ENCODE measurements at places on chromosomes 11 and 22.
A peak's percentile ranks its signal among the peaks of the same experiment; 100 is the strongest.

DNA sequence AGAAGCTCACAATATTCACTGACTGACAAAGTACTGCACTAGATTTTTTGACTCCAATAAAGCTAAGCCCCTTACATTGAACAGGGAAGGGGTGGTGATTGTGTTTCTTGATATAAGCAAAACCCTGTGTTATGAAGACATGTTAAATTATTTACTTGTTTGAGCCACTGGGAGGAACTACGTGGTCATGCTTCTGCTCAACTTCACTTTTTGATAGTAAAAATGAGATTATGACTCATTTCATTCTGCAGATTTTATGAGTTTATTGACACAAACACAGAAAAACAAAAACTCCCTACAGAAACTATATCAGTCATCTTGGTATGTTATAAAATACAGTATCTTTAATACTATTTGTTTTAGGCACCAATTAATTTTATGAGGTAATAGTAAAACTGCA is 124.7 kb downstream of the CADM1 start:
- DNase-seq: no peak

DNA sequence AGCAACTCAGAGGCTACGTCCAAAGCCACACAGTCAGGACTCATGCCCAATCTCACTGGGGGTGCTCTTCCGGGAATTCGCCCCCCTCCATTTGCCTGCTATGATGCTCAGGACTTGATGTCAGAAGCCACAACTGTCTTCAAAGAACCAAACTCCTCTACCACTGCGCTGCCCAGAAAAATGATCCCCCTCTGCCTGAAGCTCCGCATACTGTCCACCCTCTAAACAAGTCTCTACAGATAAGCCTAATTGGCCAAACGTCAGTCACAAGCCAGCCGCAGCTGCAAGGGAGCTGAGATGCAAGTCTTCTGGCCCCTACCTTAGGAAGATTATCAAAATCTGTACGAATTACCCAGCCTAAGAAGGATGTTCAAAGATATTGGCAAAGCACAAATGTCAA is 294.6 kb downstream of the BUD13 start:
- no peak for DNase-seq

DNA sequence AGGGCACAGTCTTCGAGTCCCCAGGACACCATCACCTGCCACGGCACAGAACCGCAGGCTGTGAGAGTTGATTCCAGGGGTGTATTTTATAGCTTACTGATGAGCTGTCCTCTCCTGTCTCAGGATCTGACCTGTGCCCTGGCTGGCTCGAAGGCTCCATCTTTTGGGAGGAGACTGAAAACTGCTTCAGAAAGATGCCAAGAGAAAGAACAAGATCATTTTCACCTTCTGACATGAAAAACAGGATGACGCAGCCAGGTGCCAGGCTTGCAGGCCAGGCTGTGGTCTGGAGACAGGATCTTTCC is 2.2 kb downstream of the MRGPRD start:
- no peak for DNase-seq

- no peak for DNase-seq
Observed at GRCh38 chr11:104036995-104037394, 555 bp downstream of the DDI1 start.

DNA sequence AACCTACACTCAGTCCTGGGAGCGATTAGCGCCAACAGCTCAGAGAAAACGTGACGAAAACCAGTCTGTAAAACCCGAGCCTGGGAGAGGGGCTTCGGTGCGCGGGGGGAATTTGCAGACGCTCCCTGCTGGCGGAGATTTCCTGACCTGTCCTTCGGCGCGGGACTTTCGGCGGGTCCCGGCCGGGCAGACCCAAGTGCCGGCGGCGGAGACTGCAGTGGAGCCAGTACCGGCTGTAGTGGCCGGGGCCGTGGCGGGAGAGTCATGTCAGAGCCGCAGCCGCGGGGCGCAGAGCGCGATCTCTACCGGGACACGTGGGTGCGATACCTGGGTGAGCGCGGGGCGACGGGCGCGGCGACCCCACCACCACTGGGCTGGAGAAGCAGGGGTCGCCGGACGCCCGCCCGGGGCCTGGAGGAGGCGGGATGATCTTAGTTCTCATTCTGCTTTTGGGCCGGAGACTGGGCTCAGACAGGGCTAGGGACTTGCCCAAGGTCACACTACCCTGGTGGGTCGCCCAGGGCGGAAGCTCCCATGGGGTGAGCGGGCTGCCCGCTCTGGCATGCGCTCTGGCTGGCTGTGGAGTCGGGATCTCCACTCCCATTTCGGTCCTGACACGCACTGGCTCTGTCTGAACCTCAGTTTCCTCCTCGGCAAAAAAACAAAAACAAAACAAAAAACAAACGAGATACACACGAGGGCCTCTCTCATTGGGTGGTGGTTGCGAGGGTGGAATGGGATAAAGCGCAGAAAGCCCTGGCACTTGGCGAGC is at the start of gene MTFP1:
MTFP1 (plus strand) TSS at position 153 of the 772 bp plus-strand sequence; CDS start at position 265, 112 bp downstream.
- DNase-seq: peak; percentile 59

- DNase-seq: no peak
Observed at GRCh38 chr11:94768602-94769541, 716 bp downstream of the AMOTL1 start.

- no peak for DNase-seq
Observed at GRCh38 chr11:36086366-36086765, 142.5 kb downstream of the LDLRAD3 start.

- peak; percentile 28 for DNase-seq
Observed at GRCh38 chr11:2526808-2527381, 82.1 kb downstream of the KCNQ1 start.

GRCh38 chr11:118002541-118003423 is 16.6 kb downstream of the IL10RA start:
- DNase-seq: peak; percentile 56

- DNase-seq: no peak
Observed at GRCh38 chr22:33381531-33382406, 323.6 kb upstream of the SYN3 start.

GRCh38 chr11:102204174-102204573 is 93.9 kb downstream of the YAP1 start:
- no peak for DNase-seq

DNA sequence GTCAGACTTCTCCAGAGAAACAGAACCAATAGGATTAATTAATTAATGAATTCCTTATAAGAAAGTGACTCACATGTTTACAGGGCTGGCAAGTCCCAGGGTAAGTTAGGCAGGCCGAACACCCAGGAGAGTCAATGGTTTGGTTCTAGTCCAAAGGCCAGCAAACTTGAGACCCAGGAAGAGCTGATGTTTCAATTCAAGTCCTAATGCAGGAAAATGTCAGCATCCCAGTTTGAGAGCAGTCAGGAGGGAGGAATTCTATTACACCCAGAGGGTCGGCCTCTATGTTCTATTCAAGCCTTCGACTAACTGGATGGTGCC is 466.0 kb downstream of the INSC start:
- DNase-seq: no peak

- DNase-seq: no peak
Observed at GRCh38 chr11:45158891-45159605, 12.6 kb downstream of the PRDM11 start.

DNA sequence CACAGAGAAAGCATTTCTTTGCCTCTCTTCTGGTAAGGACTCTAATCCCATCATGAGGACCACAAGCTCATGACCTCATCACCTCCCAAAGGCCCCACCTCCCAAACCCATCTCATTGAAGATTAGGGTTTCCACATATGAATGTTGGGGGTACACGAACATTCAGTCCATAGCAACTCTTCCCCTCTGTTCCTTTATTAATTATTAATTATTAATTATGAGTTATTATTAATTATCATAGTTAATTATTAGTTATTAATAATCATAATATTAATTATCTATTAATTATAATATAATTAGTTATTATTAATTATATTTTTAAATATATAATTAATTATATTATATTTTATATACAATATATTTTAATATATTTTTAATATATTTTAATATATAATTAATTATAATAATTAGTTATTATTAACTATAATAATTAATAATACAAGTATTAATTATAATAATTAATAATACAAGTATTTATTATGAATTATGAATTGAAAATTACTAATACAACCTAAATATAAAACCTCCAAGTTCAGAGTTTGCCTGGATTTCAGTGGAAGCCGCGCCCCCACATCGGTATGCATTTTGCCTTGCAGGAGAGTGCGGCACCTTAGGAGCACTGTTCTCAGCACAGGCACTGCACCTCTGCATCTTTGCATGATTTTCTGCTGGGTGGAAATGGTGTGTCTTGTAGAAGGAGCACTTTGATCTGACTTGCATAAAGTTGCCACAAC is 128.0 kb upstream of the FGF3 start:
- DNase-seq: no peak

- DNase-seq: no peak
Observed at GRCh38 chr11:12200279-12200990, 90.0 kb downstream of the MICAL2 start.

GRCh38 chr11:120255519-120255866 is 15.6 kb downstream of the POU2F3 start:
- DNase-seq: no peak

Measured in CD4-positive, alpha-beta T cell treated with Interleukin-12 subunit alpha and Interleukin-12 subunit beta, for 1 hour (primary cell).